ENCODE measurements at places on chromosomes 13 and 19.

DNA sequence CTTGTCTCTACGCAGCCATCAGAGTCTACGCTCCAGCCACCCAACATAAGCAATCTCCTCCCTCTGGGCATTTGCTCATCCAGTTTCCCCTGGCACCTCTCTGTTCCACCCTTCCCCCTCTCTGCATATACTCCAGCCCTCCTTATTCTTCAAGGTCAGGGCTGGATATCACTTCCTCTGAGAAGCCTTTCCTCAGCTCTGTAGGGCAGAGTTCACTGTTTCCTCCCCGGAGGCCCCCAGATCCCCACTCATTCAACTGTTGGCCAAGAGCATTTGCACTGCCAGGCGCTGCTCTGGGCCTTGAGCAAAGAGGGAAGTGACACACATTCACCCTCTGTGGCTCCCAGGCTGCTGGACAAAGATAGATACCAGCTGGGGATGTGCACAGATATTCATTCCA lies 3.3 kb downstream of the FCGRT start:
- DNase-seq: no peak

DNA sequence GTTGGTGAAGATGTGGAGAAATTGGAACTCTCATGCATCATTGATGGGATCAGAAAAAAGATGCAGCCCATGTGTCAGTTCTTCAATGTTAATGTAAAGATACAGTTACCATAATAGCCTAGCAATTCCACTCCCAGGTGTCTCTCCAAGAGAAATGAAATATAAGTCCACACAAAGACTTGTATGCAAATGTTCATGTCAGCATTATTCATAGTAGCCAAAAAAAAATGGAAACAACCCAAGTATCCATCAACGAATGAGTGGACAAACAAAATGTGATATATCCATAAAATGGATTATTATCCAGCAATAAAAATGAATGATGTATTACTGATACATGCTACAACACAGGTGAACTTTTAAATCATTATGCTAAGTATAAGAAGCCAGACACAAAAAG lies 38.7 kb downstream of the CCDC70 start:
- no peak for DNase-seq

DNA sequence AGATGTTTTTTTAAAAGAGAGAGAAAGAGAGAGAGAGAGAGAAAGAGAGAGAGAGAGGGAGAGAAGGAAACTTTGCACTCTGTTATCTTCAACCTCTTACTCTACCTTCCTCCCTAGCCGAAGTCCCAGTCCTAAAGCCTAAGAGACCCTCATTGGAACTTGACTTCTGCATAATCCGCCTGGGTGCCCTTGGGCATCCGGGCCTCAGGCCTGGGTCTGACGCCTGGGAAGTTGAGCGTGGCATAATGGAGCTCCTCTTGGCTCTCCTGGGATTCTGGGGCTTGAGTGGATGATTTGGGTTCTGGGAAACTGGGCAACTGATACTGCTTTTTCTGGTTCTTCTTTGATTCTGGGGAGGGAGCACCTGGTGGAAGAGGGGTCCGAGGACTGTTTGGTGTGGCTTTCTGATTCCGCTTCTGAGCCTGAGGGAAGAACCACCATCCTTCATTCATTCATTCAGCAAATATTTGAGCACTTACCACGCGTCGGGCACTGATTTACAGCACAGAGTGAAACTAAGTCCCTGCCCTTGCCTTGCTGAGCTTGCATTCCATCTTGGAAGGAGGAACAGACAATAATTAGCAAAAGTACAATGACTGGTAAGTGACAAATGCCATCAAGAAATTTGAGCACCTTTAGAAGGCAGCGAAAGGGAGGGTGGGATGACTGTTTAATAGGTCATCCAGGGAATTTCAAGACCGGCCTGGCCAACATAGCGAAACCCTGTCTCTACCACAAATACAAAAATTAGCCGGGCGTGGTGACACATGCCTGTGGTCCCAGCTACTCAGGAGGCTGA lies 6.3 kb downstream of the SIGLEC10 start:
- DNase-seq: no peak

DNA sequence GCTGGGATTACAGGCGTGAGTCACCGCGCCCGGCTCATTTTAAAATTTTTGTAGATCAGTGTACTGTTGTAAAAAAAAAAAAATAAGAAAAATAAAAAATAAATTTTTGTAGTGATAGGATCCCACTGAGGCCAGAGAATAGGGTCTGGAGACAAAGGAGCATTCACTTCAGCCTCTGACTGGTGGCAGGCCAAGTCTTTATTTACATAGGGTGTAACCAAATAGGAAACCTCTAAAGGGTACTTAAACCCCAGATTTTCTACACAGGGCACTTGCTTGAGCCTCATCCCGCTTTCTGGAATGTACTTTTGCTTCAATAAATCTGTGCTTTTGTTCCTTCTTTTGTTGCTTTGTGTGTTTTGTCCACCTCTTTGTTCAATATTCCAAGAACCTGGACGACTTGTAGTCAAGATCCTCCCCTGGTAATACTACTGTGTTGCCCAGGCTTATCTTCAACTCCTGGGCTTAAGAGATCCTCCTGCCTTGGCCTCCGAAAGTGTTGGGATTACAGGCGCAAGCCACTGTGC lies 2.1 kb upstream of the PDCD2L start:
- no peak for DNase-seq

- DNase-seq: no peak
Measured at GRCh38 chr19:1073956-1074517, 7.1 kb downstream of the ARHGAP45 start.

DNA sequence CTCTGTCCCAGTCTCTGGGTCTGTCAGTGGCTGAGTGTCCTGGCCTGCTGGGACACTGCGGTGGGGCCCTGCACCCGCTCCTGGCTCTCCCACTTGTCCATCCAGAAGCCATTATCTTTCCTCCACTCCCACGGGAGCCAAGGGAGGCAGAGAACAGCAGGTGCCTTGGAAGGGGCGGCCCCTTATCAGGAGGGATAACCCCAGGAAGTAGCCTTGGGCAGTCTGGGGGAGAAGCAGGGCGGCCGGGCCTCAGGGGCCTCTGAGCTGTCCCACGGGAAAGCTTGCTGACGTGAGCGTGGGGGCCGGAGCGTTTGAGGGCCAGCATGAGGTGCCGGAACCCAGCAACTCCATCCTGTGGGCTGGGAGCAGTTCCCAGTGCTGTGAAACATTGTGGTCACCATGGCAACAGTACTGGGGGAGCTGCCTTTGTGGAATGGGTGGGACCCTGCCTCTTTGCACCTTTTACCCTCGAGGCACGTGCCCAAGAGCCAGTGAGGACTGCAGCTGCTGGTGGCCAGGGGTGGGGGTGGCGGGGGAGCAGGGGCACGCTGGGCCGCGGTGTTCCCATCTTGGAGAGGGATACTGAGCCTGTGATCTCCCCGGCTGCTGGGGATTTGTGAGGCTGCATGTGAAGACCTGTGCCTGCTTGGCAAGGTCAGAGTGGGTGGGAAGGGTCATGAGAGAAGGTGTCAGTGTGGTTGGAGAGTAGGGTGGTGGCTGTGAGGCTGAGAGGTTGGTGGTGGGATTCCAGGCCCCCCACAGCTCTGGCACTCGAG lies 20.9 kb downstream of the KLHL26 start:
- DNase-seq: no peak

- DNase-seq: no peak
Measured at GRCh38 chr19:6222884-6223283, 56.9 kb downstream of the MLLT1 start.

DNA sequence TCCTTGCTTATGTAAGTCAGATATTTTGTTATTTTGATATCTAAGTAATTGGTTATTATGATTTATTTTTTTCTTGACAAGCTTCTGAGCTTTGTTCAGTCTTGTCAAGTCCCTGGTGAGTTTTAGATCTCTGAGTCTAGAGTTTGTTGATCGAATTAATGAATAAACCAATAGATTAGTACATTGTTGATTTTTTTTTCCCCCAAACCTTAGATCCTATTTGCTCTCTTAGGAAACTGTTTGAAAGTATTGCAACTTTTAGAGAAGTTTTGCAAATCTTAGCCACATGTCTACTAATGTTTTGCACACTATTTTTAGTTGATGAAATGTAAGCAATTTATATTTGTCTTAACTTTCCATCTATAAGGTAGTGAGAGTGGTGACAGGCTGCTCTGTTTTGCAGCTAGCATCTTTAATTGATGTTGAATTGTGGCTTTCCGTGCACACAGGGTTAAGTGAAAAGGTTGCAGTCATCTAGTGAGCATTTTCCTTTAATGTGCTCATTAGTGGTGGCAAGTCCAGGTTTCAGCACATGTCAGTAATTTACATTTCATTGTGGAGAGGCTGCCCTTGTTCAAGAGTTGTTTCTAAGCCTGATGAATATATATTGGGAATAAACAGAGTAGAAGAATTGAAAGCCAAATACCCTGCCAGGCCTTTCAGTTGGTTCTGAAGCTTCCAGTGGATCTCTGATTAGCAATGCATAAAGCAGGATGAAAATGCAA lies 86.3 kb downstream of the PCCA start:
- DNase-seq: no peak

- DNase-seq: peak; percentile 43
Measured at GRCh38 chr19:57559008-57559403, 657 bp downstream of the ZNF550 start.

- DNase-seq: no peak
Measured at GRCh38 chr19:14686411-14686810, 3.4 kb upstream of the ZNF333 start.

DNA sequence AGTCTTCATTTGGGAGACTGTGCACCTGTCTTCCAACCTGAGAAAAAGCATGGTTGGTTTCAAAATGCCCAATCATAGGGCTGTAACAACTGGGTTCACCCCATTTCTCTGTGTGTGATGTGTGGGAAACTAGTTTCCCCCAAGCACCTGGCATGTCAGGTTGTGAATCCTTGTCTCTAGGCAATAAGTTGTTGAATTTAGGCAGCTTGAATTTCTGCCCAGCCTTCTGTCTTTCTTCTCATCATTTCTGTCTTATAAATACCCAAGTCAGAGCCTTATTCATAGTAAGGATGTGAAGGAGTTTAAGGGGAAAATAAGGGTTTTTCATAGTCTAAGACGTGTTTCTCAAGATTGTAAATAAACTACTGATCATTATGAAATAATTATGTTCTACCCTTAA lies 170.7 kb upstream of the RNF113B start:
- DNase-seq: no peak

GRCh38 chr19:40704491-40705361 lies 12.0 kb downstream of the COQ8B start:
- no peak for DNase-seq

- peak; percentile 55 for DNase-seq
Measured at GRCh38 chr19:37905946-37906868, at the start of gene WDR87. WDR87 (minus strand) TSS chr19:37906594; CDS start chr19:37898239, 8,355 bp downstream.

- no peak for DNase-seq
Measured at GRCh38 chr13:67017276-67017675, 212.9 kb downstream of the PCDH9 start.

- no peak for DNase-seq
Measured at GRCh38 chr13:69857183-69857821, 250.3 kb upstream of the ATXN8OS start.

DNA sequence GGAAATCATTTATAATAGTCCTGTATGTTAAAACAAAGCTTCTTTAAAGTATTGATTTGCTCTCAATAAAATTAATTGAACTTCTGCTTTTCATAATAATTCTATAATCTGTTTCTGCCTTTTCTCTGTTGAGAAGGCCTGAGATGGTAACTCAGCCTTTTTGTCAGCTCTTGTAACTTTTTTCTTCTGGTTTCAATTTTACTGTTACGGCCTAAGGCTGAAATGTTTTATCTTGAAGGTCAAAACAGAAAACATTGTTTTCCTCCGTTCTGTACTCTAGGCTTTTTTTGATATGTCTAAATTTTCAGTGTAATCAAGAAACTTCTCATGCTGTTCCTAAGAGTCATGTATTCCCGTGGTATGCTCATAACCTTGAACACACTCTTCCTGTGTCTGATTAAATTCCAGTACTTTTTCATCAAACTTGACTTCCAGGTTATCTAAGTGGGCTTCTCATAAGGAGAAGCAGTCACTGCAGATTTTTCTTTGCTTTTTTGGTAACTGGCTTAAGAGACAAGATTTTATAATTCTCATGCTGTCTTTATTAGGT lies 7.6 kb upstream of the NAXD start:
- no peak for DNase-seq

DNA sequence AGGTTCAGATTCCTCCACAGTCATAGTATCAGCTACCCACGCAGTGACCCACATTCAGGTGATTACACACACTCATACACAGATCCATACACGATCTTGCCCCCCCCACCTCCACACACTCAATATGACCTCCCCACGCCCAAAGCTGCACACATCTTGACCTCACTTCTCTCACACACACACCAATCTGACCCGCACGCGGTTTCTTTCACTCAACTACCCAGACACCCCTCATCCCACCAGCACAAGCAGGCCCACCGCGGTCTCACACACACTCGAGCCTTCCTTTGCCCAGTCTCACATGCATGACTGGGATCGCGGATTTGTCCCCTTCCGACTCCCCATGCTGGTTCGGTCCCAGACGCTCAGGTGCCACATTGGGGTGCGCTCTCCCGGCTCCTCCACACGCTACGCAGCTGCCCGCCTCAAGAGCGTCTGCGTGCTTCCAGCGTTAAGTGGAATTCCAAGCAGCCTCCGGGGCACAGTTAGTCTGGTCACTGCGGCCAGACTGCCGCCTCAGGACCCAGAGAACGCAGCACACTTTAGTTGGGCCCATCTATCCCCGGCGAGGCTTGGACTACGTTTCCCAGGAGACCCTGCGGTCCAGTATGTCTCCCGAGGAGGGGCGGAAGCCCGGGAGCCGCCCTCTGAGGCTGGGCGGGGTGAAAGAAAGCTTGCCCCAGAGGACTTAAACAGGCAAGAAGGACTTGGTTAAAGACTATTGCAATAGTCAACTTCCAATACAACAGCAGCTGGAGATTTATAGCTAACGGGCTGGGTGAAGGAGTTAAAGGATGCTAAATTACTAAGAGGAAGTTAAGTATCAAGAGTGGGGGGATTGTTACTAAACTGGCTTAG lies 746 bp upstream of the ZNF345 start:
- peak; percentile 86 for DNase-seq

GRCh38 chr13:34408640-34409039 lies 533.4 kb upstream of the NBEA start:
- DNase-seq: no peak

- DNase-seq: no peak
Measured at GRCh38 chr13:41813426-41813825, 147.5 kb downstream of the VWA8 start.

Measured in liver (tissue), 10 donors.